H54 (cell line): ENCODE measurements at places on chromosomes 6 and 20.

DNA sequence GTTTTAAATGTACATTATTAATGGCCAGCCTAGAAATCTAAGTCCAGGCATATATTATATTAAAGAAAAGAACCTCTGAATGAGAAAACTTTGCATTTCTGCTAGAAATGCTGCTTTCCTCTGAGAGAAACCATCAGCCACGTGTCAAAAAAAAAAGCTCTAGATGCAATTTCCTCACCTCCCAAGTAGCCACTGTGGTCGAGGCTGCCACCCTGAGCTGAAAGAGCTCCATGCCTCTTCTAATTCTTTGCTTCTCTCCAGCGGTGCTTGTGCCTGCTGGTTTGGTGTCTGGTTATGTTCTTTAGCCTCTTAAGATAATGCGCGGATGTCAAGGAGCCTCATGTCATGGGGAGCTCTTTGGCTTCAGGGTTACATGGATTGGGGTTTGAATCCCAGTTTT lies 316.0 kb downstream of the TFAP2C start:
- DNase-seq = no peak

DNA sequence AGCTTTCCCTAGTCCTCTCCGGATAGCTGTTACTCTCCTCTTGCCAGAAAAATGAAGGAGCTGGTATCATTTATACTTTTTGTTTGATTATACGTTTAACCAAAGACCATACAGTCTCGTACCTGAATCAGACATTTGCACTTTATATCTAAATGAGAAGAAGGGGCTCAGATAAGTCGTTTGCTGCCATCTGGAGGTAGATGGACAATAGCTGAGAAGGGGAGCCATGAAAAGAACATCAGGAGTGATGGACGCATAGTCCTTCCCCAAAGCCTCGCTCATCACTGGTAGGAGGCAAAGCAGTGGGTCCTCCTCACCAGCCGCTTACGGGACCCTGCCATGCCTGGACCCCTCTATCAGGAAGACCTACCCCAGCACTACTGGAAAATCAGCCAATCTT lies 45.4 kb downstream of the RPF2 start:
- no peak for DNase-seq

DNA sequence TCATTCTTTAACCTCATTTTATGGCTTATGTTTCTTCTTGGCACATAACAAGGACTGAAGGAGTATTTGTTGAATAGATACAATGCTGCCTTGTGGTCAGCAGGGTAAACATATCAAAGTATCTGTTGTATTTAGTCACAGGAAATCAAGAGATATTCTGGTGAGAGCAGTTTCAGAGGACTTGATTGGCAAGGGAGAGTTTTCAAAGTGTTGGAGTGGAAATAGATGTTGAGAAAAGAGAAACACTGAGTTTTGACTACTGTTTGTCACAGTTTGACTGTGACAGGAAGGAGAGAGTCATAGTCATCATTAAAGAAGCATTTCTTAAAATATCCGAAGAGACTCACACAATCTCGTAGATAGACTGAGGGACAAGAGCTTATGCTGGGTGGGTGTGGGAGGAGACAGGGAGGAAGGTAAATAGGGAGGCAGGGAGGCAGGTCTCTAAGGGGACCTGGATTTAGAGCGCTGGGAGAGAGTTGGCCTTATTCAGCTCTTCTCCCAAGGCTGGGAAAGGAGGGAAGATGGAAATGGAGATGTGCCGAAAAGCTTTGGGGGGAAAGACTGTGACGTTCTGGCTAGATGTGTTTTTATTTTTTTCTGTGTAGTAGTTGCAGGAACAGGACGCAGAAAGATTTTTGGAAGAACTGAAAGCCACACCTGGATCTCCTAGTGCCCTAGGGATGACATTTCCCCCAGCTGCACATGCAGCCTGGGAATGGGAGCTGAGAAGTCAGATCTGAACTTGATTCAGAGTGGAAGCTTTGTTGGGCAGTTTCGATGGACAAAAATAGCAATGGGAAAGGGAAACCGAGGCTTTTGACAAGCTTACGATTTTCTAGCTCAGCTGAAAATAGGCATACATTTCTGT lies 65.0 kb upstream of the IFNGR1 start:
- no peak for DNase-seq

DNA sequence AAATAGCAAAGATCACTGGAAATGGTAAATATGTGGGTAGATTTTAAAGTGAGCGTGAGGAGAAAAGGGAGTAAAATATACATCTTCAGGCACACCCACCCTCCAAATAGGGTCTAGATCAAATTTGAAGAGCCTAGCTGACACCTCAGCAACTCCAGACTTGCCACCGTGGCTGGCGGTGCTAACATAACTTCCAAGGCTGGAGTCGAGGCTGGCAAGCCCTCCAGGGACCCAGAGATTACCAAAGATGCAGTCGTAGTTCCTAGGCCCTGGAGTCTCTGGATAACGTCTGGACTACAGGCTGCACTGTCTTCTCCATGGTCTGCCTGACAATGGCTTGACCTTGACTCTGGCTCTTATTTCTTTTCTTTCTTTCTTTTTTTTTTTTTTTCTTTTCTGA lies 22.5 kb downstream of the TUBB2B start:
- DNase-seq = no peak

GRCh38 chr6:138559143-138559542 lies 59.8 kb upstream of the NHSL1 start:
- no peak for DNase-seq

DNA sequence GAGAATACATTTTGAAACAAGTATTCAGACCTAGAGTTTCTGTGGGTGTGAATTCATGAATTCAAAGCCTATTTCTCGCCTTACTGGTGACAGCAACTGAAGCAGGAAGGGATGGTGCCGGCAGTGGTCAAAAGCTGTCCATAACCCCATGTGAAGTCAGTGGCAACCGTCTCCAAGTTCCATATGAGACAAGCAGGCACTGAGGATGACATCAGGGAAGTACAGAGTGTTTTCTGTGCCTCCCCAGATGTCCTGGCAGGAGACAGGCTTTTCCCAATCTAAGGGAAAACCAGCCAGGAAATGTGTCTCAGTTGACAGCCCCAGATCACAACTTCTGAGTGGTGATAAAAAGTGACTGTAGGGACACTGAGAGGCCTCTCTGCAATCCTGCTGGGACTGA lies 66.6 kb downstream of the HIVEP2 start:
- no peak for DNase-seq

DNA sequence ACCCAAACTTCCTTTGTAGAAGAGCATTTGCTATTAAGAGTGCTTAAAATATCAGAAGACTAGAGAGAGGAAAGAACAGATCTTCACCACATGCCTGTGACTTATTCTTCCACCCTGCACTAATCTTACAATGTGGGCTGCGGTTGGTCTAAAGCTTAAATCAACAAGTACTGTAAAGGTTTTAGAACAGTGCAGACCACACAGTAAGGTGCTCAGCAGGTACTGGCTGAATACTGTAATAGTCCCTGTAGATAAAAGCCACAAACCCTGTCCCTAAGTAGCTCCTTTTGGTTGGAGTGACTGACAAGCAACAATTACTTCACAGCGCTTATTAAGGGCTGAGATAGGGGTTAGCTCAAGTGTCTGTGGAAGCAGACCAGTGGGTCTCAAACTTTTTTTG lies 972 bp upstream of the PHF3 start:
- no peak for DNase-seq

DNA sequence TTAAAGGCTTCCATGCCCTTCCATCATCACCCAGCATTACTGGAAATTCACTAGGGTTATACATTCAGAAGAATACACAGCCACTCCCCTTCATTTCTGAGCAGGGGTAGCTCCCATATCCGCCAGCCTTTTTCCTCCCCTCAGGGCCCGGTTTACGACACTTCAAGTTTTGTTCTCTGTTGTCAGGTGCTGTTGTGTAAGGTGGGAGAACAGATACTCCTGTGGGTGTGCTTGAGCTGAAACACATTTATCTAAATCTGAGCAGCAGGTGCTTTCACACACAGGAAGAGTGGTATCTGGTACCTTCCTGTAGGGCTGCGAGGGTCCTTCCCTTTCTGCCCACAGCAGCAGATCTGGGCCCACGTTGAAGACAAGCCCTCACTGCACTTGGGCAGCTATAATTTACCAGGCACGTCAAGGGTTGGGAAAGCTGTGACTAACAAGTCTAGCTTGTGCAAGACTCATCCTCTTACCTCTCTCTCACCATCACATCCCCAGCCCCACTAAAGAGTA lies 215.8 kb upstream of the RREB1 start:
- DNase-seq = no peak

DNA sequence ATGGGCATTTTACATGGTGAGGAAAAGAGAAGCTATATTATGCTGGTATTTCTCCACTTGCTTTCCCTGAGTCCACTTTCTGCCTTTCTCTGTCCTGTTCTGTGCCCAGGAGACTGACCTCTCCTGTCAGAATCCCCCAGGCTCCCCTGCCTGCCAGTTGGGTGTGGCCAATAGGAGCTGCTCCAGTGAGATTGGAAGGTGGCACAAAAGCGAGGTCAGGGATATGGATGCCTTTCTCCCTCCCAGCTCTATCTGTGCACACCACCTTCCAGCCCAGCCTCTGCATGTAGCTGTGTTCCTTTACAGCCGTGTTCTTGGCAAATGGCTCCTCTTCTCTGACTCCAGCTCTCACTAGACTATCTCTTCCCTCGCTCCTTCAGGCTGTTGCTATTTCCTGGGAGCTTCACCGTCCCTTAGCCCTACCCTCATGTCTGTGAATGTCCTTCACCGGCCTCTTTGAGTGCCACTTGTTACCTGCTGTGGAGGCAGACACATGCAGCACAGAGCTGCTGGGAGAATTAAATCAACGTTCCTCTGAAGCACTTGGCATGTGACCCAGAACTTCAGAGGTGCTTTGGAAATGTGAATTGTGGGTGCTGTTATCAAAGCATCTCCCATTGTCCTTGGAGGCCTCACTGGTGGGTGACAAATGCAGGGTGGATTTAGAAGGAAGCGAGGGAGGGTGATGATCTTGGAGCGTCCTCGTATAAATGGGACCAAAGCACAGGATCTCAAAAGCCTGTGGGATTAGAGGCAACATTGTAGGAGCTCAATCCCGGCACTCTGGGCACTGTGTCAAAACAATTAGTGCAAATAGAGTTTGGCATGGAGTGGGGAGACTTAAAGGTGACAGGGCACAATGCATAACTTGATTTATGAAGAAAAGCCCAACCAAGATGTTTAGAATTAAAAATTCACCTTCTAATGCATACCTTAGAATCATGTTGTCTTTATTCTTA lies 28.9 kb upstream of the RALGAPA2 start:
- no peak for DNase-seq

GRCh38 chr20:9059931-9060330 lies 9.0 kb upstream of the PLCB4 start:
- DNase-seq = no peak

DNA sequence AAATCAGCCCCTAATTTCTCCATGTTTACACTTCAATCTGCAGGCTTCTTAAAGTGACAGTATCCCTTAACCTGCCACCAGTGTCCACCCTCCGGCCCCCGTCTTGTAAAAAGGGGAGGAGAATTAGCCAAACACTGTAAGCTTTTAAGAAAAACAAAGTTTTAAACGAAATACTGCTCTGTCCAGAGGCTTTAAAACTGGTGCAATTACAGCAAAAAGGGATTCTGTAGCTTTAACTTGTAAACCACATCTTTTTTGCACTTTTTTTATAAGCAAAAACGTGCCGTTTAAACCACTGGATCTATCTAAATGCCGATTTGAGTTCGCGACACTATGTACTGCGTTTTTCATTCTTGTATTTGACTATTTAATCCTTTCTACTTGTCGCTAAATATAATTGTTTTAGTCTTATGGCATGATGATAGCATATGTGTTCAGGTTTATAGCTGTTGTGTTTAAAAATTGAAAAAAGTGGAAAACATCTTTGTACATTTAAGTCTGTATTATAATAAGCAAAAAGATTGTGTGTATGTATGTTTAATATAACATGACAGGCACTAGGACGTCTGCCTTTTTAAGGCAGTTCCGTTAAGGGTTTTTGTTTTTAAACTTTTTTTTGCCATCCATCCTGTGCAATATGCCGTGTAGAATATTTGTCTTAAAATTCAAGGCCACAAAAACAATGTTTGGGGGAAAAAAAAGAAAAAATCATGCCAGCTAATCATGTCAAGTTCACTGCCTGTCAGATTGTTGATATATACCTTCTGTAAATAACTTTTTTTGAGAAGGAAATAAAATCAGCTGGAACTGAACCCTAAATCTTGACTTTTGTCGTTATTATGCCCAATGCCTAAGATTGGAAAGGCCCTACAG lies 4.5 kb downstream of the SOX4 start:
- peak; percentile 47 for DNase-seq

DNA sequence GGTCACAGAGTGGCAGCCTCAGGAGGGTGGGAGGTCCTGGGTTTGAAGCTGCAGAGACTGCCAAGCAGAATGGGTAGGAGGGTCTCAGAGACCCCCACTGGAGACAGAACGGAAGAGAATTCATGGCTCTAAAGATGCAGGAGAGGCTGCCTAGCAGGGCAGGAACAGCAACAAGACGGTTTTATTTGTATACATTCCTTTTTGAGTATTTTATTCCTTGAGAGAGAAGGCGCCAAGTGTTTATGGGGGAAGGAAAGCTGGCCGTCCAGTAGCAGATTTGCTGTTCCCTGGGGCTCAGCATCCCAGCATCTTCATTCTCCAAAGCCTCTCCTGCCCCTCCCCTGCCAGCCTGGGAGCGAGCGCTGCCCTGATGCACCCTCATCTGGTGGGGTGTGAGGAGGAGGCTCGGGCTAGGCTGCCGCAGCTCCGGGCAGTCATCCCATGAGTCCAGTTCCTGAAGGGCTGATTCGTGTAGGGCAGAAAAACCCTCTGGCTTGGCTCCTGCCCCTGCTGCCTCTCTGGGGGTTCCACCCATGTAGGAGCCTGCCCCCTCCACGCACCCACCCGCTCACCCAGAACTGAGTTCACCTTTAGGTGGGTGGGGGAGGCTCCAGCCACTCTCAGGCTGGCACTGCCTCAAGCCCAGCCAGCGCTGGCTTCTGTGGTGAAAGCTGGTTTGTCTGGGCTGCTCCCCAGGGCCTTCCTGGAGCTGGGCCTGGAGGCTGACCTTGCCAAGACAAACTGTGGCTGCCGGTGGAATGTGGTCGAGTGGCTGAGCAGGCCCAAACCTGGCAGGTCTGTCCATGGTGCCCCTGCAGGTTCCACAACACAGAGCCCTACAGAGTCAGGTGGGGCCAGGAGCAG lies 32.4 kb downstream of the CPXM1 start:
- no peak for DNase-seq

GRCh38 chr6:16542070-16542469 lies 219.2 kb downstream of the ATXN1 start:
- DNase-seq = no peak

- DNase-seq = no peak
Measured at GRCh38 chr6:38214159-38214558, 394.6 kb downstream of the ZFAND3 start.

- DNase-seq = no peak
Measured at GRCh38 chr6:130065609-130066156, 47.3 kb downstream of the L3MBTL3 start.

DNA sequence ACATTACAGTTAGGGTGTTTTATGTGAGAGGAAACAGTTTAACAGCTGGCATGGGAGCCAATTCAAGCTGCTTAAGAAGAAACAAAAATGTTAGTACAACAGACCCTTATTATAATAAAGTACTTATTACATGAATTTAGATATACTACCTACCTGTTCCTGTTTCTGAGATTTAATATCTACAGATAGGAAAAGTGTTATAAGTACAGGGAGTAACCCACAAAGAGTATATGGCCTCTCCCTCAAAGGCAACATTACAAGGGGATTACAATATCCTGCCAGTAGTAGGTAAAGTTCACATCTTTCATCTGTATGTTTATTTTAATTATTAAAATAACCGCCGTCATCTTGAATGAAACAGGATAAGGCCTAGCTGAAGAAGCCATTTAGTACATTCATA lies 1.8 kb upstream of the ME1 start:
- DNase-seq = no peak

GRCh38 chr6:140858381-140858971 lies 1274.2 kb upstream of the GJE1 start:
- no peak for DNase-seq
